T-helper 17 cell (primary cell): ENCODE measurements at places on chromosomes 11 and 22. TPM values are rescaled to one million over a fixed set of nuclear protein-coding genes. Genes with fewer than 3 reads are reported as not detected.

The PISD gene
- 38.3 TPM for total RNA-seq

The SELENOH gene
- 70.0 TPM for total RNA-seq

The C11orf42 gene
- total RNA-seq, result not detected

The NCAPD3 gene
- total RNA-seq, result 31.4 TPM

- no peaks in the 10 kb centered on the region for H3K4me1 ChIP-seq
- H3K27me3 ChIP-seq, result peaks cover 11% of the 10 kb centered on the region
- H3K27ac ChIP-seq, result no peak overlapping the region
- DNase-seq, result no peak
- no peak overlapping the region for H3K4me3 ChIP-seq
These were observed 203.0 kb downstream of the KIRREL3 start for GRCh38 chr11:126797457-126798169.

- H3K27ac ChIP-seq, result no peak overlapping the region
- H3K4me3 ChIP-seq, result no peak overlapping the region
- no peaks in the 10 kb centered on the region for H3K27me3 ChIP-seq
- H3K4me1 ChIP-seq, result peaks cover 19% of the 10 kb centered on the region
- peaks cover 4% of the 10 kb centered on the region for H3K36me3 ChIP-seq
These were observed 21.6 kb downstream of the IMMP1L start for GRCh38 chr11:31487848-31488247.
